ENCODE measurements at places on chromosomes 2 and 18.

GRCh38 chr2:72133721-72134407, 13.8 kb downstream of the CYP26B1 start:
- no peak for DNase-seq

GRCh38 chr18:75518007-75518406, 90.5 kb upstream of the SMIM21 start:
- no peak for DNase-seq

DNA sequence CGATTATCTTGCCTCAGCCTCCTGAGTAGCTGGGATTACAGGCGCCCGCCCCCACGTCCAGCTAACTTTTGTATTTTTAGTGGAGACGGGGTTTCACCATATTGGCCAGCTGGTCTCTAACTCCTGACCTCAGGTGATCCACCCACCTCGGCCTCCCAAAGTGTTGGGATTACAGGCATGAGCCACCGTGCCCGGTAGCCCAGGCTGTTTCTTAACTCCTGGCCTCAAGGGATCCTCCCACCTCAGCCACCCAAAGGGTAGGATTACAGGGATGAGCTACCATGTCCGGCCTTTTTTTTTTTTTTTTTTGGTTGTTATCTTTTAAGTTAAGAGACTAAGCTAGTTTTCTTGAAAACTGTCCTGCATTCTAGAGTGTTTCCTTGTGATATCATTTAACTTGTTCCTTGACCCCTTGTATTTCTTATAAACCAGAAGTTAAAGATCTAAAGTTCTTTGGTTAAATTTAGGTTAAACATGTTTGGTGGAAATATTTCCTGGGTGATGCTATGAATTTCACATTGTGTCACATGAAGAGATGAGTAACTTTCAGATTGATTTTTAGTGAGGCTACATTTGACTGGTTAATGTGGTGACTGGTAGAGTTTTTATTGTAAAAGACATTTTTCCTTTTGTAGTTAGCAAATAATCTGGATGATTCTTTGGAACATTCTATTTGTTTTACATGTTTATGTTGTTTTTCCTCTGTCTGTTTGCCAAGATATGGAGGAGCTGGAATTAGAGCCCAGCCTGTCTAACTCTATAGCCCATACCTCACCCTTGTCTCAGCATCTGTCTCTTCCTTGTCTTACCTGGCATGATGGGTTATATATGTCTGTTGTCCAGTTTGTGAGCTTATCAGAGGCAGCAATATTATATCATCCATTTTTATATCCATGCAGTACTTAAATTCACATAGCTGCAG, 5.2 kb downstream of the NCAPH start:
- no peak for DNase-seq

DNA sequence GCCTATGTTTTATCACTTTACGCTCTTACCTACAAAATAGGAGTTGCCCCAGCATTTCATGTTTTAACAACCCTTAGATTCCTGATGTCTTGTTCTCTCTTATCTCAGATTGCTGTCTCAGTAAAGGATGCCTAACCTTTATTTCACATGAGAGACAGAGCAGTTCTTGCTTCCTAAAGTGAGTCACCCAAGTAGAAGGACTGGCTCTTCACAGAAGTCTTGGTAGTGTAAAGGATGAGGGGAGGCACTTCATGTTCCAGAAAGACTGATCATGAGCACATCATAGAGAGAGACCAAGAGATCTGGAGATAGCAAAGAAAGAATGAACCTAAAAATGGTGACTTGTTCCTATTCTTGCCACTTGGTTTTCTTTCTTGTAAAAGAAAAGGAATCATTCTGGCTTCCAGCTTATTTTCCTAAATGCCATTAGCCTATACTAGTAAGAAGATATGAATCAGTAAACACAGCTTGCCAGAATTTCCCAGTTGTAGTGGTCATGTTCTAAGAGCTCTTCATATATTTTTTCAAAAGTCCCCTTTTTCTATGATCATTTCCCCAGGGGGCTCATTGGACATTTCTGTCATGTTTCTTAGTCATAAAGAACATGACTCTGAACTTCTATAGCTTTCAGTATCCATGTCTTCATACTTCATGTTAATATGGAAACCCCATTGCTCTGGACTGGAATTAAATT, 54.9 kb downstream of the MAPRE2 start:
- DNase-seq = no peak

- no peak for DNase-seq
Measured at GRCh38 chr2:157572725-157573124, 55.9 kb downstream of the ACVR1C start.

DNA sequence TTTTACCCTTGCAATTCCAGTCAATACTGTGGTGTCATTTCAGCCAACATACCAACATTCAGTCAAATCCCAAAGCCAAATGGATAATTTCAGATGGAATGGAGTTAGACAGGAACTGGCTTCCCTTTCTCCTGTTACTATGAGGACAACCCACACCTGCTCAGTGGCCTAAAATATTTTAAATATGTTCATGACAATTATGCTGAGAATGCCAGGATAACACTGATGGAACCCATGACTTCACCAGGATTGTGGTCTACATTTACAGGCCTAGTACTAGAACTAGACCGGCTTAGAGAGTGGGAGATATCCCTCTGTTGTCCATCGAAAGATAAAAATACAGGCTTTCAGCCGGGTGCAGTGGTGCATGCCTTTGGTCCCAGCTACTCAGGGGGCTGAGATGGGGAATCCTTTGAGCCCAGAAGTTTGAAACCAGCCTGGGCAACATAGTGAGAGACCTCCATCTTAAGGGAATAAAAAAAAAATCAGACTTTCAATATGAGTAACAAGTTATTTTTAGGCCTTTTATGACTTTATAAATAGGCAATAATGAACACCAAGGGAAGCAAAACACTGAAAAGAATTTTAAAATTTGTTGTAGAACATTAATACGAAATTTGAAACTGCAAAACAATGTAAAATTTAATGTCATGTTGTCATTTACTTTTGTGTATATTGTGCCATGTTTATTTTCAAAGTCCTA, 14.2 kb downstream of the GPATCH11 start:
- no peak for DNase-seq

GRCh38 chr2:37287966-37288365, 36.7 kb downstream of the PRKD3 start:
- no peak for DNase-seq

DNA sequence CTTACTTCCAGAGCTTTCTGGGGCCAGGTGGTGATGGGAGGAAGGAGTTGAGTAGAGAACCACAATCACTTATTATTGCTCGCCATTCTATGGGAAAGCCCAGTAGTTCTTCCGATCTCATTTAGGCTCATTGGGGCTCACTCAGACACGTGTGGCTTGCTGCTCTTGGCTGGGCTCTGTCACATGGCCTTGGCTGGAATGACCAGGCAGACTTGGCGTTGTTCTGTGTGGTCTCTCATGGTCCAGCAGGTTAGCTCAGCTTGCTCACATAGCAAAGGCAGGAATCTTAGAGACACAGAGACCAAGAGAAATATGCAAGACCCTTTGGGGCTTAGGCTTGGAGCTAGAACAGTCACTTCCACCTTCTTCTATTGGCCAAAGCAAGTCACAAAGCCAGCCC, 261.2 kb downstream of the LOXHD1 start:
- no peak for DNase-seq

GRCh38 chr2:48249631-48250473, 280.1 kb upstream of the STON1 start:
- DNase-seq = no peak

- DNase-seq = no peak
Measured at GRCh38 chr2:134758633-134759032, 39.8 kb upstream of the TMEM163 start.

GRCh38 chr2:176613323-176613987, 344.2 kb downstream of the MTX2 start:
- no peak for DNase-seq

- DNase-seq = peak; percentile 18
Measured at GRCh38 chr18:55234366-55235093, 275.3 kb upstream of the CCDC68 start.

- no peak for DNase-seq
Measured at GRCh38 chr2:10208736-10209135, 86.2 kb downstream of the RRM2 start.

DNA sequence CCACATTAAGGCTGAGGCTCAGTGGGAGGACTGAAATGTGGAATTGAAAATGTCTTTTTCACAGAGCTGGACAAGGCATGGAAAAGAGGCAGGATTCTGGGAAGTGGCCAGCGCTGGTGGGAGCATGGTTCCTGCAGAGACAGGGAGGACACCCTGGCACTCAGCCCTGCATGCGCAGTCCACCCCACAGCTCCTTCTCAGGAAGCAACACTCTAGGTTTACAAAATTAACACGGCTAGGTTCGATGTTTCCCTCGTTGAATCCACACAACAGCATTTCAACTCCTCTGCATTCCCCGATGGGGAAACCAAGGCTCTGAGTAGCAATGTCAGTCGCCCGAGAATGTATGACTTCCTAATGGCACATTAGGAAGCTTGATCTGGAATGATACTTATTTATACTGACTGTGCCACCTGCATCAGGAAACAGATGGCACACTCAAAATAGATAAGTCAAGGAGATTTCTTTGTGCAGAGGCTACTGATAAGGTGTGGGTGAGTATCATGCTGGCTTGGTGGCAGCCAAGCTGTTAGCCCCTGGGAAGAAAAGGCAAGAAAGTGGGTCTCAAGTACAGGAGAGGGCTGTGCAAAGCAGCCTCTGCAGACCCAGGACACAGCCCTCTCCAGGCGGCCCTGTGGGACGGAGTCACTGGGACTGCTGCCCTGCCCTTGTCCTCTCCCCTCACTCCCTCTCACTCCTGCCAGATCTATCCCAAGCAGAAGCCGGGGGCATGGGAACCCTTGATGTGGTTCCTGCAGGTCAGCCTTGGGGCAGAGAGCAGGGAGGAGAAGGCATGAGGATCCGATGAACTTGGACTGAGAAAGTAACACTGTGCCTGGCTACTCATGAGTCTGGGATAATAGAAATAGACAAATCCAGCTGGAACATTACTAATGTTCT, 158.4 kb upstream of the FHL2 start:
- no peak for DNase-seq

GRCh38 chr2:23530206-23530908, 145.4 kb downstream of the KLHL29 start:
- DNase-seq = no peak

- DNase-seq = no peak
Measured at GRCh38 chr2:113118263-113118657, 9.1 kb upstream of the IL1RN start.

- DNase-seq = no peak
Measured at GRCh38 chr2:241808721-241809382, at the start of gene NEU4. Gene NEU4, plus strand, starts transcription at chr2:241809193. Its CDS starts 5,292 bp downstream, at chr2:241814485.

DNA sequence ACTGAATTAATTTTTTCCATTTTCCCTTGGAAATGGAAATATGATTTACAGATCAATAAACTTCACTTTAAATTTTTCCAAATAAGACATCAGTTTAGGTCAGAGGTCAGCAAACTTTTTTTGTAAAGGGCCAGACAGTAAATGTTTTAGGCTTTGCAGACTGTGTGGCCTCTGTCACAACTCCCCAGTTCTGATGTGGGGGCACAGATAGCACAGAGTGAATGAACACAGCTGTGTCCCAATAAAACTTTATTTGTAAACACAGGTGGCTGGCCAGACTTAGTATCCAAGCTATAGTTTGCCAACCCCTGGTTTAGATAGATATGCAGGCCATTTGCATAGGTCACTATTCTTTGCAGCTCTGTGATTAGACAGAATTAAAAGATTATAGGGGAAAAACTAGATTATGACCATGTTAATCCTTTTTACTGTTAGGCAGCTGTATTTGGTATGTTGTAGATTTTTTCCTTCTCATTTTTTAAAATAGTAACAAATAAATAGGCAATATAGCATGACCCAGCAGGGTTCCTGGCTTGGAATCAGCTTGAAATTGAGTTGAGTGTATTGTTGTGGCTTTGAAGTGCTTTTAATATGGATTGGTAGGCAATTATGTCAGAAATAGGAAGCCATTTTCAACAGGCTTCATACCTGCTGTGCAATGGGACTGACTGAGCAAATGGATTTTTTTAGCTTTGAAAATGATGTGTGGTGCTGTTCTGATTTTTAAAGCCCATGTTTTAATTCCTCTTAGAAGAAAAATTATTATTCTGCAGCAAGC, 59.7 kb downstream of the WDSUB1 start:
- DNase-seq = no peak

DNA sequence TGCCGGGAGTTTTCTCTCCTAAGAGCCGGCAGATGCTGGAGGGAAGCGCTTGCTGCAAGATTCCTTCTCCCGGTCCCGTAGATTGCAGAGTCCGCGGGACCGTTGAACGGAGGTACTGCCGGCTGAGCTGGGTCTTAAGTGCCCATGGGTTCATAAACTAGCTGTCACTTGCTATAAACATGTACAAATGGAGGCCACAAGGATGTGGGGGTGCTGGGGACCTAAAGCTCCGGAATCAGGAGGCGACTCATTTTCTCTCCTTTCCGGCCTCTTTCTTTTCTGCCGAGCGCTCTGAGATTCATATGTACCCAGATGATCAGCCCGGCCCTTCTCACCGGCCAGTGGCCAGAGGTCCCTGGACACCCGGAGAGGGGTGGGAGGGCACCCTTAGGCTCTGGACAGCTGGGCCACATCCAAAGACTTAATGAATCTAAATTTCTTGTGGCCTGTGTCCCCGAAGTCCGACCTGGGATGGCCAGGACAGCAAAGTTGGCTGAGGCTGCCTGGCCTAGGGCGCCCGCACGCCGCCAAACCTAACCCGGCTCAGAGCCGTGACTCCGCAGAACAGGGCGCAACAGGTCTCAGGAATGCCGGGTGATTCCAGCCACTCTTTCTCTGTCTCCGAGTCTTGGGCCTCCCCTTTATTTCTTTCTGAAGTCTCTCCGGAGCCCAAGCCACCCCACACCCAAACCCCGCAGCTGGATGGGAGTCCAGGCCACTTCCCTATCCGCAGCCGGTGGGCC, 2.4 kb upstream of the PAX3 start:
- no peak for DNase-seq

GRCh38 chr2:11983870-11984269, 237.4 kb downstream of the LPIN1 start:
- DNase-seq = no peak

DNA sequence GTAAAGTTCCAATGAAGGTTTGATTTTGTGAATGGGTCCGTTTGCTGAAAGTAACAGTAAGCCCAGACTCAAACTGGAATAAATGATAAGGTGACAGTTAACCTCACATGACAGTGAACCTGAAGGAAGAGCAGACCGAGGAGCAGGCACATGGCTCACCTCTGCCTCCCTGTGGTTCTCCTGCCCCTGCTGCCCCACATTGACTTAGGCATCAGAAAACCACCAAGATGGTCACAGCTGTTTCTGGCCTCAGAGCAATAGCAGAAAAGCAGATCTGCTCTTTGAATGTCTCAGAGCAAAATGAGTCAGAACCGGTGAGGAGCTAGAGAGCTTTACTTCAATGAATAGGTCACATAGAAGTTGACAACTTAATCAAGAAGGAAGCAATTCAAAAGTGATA, 487.6 kb downstream of the METTL4 start:
- no peak for DNase-seq
